C1 segment of cervical spinal cord (tissue), 14 donors: ENCODE measurements at places on chromosomes 2 and 18.

DNA sequence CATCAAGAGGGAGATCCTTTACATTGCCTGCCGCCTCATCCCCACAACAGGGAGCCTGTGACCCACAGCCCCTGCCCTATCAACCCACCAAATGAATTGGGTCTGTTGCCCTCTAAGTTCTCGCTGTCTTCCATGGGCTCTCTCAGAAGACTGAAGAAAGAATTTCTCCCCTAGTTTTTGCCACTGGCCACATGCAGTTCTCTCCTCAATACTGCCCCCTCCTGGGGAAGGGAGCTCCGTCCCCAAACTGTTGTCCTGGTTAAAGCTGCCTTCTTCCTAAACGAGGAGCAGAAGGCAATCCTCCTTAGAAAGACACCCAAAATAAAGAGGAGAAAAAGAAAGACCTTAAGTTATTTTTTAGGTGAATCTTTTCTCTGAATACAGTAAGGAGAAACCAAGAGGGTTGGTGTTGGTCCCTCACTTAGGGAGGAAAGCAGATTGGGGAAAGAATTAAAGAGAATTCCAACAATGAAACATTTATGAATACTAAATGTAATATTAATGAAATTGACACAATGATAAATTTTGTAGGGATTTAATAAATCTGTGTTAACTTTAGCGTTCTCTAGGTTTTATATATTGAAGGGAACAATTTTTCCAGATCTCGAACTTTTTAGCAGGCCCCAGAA lies 31.1 kb upstream of the SATB2 start:
- peak; percentile 28 for DNase-seq

DNA sequence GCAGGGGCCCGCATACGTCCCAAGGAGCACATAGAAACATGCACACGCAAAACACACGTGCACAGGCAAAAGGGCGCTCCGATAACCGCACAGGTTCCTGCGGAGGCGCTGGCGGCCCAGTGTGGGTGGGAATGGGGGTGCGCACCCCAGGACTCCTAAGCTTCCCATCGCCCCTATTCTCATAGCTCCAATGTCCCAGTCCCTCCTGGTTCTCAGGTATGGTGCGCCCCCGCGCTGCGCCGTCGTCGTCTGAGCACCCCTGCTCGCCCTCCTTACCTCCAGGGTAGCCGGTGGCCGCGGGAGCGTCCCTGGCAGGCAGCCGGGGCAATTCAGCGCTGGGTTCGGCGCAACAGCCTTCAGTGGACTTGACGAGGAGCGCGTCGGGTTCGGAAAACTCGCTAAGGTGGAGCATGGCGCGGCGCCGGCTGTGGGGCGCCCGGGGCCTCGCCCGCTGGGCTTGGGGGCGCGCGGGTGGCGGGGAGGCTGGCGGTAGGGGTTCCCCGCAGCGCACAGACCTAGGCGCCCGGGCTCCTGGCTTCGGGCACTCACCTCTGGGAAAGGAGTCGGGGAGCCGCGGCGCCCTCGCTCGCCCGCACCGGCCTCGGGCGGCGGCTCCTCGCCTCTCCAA lies 328 bp downstream of the EGR4 start:
- no peak for DNase-seq

DNA sequence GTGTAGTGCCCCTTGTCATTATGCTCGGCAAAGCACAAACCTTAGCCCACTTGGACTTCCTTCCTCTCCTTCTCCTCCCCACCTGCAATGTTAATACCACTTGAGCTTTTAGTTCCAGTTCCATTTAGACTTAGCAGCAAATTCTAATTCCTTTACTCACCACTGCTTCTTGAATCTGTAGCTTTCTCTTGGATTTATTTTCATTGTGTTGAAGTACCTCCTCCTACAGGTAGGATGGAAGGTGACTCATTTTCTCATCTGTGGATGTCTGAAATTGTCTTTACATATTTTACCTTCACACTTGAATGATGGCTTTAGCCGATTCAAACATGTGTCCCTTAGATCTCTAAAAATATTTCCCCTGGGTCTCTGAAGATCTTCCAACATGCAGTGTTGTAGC lies 32.8 kb upstream of the BIN1 start:
- DNase-seq, result no peak

- DNase-seq, result no peak
Measured at GRCh38 chr2:88627856-88628570, 749 bp upstream of the EIF2AK3 start.

DNA sequence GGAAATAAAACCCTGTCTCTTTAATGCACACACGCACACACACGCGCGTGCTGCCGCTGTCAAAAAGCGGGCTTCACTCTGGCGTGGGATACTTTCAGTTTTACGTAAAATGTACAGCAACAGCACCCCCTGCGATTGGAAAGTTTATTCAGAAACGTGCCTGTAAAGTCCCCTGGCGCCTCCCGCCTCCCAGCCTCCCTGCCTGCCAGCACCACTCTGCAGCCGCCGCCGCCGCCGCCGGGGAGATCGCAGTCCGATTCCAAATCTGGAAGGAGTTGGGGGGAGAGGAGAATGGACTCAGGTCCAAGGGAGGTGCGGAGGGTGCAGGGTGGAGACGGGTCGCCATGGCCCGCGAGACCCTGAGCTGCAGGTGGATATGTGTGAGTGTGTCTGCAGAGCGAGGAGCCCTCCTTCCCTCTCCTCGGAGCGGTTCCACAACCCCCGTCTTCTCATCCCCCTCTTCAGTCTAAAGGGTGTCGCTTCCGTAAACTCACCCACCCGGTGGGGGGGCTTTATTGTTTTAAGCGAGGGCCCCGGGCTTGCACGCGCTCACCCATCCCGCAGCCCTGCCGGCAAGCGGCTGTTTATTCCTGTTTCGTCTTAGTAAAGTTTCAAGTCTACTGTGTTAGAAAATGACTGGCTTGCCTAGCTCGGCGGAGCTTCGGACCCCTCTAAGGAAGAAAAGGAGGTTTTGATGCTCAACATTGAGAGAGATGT lies 1.8 kb upstream of the BCL11A start:
- no peak for DNase-seq
